ENCODE measurements at places on chromosomes 7 and 10. TPM values are rescaled to one million over a fixed set of nuclear protein-coding genes. Genes with fewer than 3 reads are reported as not detected.

DNA sequence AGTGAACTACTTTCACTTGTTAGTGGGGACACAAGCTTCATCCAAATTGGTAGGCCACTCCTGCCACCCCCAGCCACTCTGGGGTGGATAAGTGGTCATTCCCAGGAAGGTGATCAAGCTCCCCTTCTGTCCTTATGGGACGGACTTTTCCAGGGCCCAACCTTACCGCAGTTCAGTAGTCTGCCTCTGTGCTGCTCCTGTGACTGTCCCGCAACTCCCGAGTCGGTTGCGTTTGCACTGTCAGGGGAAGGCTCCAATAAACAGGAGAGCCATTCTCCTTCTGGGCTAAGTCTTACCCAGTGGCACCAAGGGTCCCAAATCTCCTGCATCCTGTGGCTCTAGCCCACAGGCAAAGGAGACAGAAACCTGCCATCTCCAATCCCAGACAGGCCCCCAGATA, 7.4 kb upstream of the ZNF33A start:
- DNase-seq: no peak

GRCh38 chr10:81943583-81943982, 68.6 kb downstream of the NRG3 start:
- no peak for DNase-seq

DNA sequence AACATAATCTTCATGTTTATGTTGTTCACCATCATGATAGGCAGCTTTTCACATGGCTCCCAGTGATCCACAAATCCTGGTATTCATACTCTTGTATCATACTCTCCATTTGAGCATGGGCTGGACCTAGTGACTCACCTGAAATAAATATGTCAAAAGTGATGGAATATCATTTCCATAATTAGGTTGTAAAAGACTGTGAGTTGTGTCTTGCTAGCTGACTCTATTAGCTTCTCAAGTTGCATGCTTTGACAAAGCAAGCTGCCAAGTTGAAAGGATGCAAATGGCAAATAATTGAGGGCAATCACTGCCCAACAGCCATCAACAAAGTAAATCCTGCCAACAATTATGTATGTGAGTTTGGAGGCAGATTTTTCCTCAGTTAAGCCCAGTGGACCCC, 300.4 kb downstream of the AHR start:
- no peak for DNase-seq

GRCh38 chr7:26813432-26813831, 51.0 kb downstream of the SKAP2 start:
- no peak for DNase-seq

Gene SPDYE2B
- not detected for total RNA-seq

DNA sequence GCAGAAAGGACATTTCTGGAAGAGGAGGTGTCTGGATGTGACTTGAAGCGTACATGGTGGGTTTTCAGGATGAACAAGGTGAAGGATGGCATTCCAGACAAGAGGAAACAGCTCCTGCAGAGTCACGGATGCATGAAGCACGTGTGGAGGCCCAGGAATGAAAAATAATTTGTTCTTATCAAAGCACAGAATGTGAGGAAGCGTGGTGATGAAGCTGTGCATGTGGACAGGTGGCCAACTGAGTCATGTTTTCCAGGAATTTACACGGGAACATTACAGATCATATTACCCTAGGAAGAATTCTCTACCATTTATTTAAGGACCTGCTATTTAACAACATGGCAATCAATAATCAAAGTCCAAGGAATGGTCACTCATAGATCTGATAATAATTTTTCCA, 413.2 kb upstream of the KLF6 start:
- no peak for DNase-seq

GRCh38 chr10:113015201-113015600, 65.2 kb downstream of the TCF7L2 start:
- no peak for DNase-seq

DNA sequence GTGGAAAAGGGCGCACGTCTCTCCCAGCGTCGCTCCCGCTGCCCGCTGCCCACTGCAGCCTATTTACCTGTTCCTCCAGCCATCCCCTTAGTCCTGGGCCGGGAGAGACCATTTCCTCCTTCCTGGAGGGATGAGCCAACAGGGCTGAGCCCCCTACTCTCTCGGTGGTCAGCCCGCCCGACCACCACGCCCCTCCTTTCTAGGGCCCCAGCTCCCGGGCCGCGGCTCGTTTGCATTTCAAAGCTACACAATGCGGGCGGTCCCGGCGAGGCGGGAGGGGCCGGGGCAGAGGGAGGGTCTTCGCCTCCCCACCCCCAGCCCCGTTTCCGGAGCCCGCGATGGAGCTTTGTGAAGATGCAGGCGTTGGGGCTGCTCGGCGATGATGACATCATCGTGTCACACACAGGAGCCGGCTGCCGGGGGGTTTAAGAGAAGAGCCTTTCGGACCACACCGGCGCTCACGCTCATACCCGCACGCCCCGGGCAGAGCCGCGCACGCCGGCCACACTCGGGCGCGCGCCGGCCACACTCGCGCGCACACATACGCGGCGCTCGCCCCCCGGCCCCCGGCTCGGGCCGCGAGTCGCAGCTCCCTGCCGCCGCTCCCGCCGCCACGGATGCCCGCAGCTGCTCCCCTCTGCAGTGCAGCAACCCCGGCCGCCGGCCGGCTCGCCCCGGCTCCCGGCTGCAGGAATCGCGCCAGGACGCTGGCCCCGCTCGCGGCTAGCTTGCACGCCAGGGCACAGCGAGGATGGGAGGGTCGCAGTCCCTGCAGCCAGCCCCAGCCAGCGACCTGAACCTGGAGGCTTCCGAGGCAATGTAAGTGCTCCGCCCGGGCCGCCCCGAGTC, 107.7 kb upstream of the BTBD16 start:
- no peak for DNase-seq

DNA sequence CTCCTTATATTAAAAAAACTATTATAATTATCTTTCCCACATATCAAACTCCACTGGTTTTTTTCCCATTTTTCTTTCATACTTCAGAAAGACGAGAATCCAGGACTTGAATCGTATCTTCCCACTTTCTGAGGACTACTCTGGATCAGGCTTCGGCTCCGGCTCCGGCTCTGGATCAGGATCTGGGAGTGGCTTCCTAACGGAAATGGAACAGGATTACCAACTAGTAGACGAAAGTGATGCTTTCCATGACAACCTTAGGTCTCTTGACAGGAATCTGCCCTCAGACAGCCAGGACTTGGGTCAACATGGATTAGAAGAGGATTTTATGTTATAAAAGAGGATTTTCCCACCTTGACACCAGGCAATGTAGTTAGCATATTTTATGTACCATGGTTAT, 15.9 kb downstream of the SRGN start:
- DNase-seq: no peak

- no peak for DNase-seq
Measured at GRCh38 chr10:114053946-114054345, 10.3 kb downstream of the ADRB1 start.

Gene SMKR1
- 1.3 TPM for total RNA-seq

Gene AHR
- total RNA-seq: 10.3 TPM

DNA sequence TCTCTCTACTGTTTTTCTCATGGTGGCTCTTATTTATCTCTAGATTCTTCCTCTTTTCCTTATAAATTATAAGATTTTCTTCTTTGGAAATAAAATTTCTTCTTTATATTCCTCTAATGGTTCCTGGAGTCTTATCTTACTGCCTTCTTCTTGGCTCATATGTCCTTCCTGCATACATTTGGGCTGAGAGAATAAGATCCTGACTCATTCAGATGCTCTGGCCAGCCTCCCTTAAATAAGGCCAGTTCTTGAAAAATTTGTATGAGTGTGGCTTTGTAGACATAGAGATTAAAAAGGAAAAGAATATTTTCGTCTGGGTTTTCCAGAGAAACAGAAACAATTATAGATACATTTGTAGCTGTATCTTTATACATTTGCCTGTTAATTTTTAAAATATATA, 411.3 kb downstream of the KIF20B start:
- no peak for DNase-seq

Gene CPXM2
- total RNA-seq: 0.67 TPM

Gene STEAP4
- total RNA-seq: 0.13 TPM

Gene PTF1A
- not detected for total RNA-seq

- no peak for DNase-seq
Measured at GRCh38 chr7:16743236-16743635, 10.3 kb upstream of the TSPAN13 start.

Gene TBATA
- not detected for total RNA-seq

DNA sequence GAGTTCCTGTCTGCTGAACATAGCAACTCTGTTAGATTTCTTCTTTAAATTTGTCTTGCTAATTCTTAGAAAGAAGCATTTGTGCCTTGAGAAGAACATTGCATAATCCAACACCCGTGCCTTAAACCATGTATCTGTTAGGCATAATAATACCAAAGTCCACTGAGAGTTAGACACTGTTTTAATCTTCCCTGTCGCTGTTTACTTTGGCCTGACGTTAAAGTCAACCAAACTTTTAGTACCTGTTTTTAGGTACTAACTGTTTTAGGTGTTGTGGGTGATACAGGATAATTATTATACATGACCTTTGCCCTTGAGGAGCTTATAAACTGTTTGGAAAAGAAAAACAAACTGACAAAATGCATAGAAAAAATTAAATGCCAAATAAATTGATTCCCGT, 43.6 kb downstream of the KLHDC10 start:
- no peak for DNase-seq

DNA sequence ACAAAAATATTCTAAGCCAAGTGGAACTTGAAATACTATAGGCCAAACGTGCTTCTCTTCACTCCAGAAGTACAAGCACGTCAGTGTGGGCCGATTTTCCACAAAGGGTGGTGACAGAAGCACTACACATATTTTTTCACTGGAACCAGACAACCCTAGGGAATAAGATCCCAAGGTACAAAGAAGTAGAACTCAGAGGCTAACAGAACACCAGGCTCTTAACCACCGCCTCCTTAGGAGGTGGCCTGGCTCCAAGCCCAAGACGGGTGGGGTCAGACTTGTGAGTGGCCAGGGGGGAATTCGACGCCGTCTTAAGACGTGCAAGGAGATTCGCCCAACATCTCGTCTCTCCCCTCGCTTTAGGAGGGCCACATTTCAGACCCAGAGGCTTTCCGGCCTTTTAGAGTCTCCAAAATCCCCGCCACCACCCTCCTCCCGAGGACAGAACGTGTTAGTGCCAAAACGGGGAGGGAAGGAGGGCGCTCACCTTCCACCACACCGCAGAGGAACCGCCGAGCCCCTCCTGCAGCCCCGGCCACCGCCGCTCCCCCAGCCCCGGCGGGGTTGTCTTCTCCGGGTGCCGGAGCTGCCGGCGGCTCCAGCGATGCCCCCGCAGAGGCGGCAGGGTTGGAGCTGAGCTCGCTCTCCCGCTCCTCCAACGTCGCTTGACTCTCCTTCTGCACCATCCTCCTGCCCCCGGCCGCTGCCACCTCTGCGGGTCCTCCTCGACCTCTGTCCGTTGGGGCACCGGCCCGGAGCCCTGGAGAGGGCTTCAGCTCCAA, 716 bp downstream of the OGA start:
- DNase-seq: no peak

Gene ERVW-1
- not detected for total RNA-seq

GRCh38 chr10:31041011-31041410, 9.3 kb upstream of the ZNF438 start:
- DNase-seq: no peak

Gene NPSR1
- not detected for total RNA-seq

Gene ZCWPW1
- total RNA-seq: 3.3 TPM

DNA sequence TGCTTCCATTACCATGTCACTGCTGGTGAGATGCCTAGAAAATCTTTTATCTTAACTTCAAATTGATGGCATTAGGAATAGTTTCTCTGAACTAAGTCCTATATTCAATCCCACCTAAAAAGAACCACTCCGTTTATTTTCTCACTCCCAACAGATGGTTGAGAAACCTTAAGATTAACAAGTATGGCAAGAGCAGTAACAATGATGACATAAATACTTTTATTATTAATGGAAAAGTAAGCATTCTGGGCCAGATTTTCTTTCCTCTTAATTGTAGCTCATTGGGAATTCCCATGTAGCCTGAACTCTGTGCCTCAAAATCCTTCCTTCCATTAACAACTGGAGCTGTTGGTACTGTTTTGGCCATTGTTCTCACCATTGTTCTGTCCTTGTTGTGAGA, 21.1 kb upstream of the FAM13C start:
- no peak for DNase-seq

- no peak for DNase-seq
Measured at GRCh38 chr10:21464134-21464533, 61.3 kb downstream of the SKIDA1 start.

DNA sequence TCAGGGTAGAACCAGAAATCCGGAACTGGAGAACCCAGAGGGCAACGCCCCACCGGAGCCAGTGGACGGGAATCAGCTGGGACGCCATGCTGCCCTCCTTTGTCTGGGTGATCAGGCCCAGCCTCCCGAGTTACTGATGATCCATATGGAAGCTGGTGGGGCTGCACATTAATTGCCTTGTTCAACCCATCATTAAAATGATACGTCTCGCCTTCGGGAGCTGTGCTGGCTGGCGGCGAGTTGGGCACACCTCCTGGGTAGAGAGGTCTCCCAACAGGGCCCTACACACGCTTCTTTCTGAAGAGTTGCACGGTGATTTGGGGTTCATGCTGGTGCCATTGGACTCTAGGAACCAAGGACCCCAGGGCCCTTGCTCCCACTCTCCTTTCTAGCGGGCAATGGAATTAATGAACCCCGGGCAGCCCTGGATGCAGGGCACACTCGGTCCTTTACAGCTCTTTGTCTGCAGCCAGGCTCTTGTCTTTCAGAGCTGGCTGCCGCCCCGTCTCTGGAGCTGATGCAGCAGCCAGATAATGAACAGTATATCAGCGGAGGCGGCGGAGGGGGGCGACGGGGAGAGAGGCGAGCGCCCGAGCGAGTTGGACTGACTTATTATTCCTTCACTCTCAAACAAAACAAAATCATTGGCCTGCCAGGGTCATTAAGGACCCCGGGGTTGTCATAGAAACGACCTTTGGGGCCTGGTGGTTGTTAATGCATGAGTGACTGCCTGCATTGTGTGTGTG, 412.2 kb upstream of the ZMIZ1 start:
- DNase-seq: no peak

Gene ASB15
- not detected for total RNA-seq

DNA sequence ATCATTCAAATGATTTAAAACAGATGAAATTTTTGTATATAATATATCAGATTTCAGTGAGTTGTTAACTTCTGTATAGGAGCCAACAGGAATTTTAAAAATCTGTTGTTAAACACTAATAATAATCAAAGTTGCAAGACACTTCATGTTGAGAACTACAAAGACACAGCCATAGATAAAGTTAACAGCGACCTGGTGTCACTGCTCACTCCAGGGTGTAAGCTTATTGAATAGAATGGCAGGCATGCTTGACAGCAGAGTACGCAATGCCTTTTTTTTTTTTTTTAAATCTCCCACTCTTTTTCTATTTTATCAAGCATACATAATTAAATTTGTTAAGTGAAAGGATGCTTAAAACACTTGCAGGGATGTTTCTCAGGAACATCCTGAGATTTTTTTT, 32.0 kb downstream of the PCDH15 start:
- DNase-seq: no peak

Gene ITIH5
- 0.05 TPM for total RNA-seq

GRCh38 chr7:123939784-123940183, 14.7 kb downstream of the SPAM1 start:
- DNase-seq: no peak

Gene CALHM1
- 0.40 TPM for total RNA-seq

- DNase-seq: no peak
Measured at GRCh38 chr10:97380516-97380915, 20.6 kb downstream of the RRP12 start.

- no peak for DNase-seq
Measured at GRCh38 chr10:97911217-97911616, 61.6 kb downstream of the GOLGA7B start.

Gene FKBP9
- total RNA-seq: 6.6 TPM

- no peak for DNase-seq
Measured at GRCh38 chr7:116200963-116201362, 9.4 kb upstream of the TES start.
